ENCODE measurements at places on chromosomes 16 and 17.

DNA sequence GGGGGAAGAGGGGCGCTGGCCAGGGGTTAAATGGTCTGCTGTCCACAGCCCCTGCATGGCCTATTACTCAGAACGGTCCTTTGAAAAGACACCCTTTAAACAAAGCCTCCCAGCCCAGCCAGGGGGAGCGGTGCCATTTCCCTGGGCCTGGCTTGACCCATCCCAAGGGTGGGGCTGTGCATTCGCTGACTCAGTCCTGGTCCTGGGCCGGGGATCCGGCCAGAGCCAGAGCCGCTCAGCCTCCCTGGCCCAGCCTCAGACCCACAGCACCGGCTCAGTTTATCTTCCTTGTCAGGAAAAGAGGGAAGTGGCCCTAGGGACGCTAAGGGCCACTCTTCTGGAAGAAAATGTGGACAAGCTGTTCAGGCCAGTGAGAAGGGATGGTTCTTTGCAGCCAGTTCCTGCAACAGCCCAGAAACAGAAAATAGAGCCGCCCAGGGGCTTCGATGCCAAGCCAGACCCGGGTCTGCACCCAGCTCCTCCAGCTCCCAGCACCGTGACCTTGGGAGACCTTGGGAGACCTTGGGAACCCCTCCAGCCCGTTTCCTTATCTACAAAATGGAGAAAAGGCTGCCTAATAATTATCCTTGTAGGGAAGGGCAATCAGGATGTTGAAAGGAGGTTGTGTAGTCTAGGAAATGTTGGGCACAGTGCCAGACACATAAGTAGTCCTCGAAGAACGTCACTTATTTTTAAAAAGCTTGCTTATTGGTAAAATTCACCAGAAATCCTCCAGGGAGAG, 82.5 kb downstream of the ZDHHC7 start:
- DNase-seq = peak; percentile 49

DNA sequence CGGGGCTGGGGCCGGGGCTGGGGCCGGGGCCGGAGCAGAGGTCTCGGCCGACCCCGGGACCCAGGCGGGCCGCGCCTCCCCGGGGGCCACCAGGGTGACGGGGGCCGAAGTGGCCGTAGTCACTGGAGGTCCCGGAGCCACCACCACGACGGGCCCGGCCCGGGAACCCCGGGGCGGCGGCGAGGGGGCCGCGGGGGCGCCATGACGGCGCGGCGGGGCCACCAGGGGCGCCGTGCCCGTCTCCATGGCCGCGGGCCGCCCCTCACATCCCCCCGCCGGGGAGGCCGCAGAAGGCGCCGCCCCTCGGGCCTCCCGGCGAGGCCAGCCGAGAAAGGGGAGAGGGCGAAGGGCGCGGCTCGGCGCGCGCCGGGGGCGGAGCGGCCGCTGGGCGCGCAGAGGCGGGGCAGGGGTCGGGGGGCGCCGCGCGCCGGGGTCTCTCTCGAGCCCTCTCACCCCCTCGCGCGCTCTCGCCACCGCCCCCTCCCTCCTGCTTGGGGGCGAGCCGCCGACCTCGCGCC, 297 bp downstream of the TBC1D10B start:
- peak; percentile 12 for DNase-seq

GRCh38 chr17:35099908-35100307, 19.8 kb downstream of the RAD51D start:
- DNase-seq = no peak

GRCh38 chr17:44887971-44888954, 11.0 kb downstream of the EFTUD2 start:
- no peak for DNase-seq

DNA sequence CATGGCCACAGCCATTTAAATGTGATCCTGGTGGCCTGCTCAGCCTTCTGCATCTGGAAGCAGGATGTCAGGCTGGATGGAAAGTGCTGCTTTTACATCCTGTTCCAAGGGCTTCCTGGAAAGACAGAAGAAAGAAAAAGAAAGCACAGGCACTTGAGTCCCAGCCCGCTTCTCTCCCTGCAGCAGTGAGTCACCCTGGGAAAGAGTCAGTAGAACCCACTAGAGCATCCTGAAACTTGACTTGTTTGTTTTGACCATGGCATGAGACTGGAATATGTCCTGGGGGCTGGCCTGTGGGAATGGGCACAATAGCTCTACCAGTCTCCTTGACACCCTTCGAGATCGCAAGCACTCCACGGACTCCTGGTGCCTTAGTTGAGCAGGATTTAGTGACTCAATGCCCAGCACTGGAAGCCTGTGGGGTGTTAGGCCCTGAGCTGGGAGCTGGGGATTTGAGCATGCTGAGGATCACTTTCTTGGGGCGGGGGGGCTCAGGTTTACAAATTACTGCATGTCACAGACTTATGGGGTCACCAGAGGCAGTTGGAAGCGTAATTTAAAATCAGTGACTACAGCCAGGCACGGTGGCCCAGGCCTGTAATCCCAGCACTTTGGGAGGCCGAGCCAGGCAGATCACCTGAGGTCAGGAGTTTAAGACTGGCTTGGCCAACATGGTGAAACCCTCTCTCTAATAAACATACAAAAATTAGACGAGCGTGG, 22.1 kb upstream of the GNA13 start:
- DNase-seq = peak; percentile 80

DNA sequence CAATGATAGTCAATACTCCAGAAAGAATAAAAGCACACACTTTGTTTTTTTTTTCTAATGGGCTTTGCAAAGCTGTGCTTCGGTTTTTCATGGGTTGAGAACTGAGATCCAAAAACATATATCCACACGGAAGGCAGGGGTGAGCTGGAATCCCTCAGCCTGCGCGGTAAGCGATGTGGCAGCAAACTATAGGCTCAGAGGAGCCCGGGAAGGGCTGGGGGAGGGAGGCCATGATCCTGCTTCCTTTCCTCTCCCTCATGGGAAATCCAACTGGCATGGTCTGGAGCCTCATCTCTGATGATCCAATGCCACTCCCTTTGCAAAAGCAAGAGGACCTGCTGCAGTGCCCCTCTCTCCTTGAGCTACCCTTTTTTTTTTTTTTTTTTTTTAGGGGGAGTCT, 8.2 kb downstream of the RBFOX3 start:
- no peak for DNase-seq

DNA sequence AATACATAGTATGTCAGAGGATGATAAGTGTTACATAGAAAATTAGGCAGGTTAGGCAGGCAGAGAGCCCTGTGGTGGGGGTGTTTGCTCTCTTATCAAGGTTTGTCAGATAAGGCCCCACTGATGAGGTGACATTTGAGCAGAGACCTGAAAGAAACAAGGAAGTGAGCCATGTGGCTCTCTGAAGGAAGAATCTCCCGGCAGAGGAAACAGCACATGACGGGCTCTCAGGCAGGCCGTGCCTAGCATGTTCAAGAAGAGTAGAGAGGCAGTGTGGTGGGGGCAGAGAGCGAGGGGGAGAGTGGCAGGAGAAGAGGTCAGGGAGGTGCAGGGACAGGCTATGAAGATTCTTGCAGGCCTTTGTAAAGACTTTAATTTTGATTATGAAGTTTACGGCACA, 82.0 kb upstream of the ASIC2 start:
- no peak for DNase-seq

DNA sequence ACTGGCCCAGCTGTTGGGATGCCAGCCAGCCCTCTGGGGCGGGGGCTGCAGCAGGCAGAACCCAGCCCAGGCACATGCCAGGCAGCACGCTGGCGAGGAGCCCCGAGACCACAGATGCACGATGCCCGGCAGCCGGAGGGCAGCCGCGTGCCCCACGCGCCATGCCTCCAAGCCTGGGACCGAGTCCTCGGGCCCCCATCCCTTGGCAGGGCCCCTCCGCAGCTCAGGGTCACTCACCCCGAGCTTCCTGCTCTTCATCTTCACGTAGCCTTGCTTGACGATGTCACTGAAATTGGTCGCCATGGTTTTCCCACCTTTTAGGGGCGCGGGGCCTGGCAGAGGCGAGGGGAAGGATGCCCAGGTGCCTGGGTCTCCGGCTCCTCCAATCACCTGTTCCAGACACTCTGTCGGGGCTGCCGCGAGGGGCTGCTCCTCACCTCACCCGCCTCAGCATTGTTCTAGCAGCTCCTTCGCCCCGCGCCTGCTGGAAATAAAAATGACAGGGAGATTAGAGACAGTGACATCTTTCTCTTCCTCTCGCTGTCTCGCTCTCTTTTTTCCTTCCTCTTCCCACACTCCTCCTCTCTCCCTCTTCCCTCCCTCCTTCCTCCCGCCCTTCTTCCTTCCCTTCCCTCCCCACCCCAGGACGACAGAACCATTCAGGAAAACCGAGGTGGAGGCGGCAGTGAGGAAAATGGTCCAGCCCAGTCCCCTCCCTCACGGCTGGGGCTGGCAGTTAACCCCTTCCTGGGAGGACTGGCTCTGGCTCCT, 6.9 kb downstream of the DOK4 start:
- DNase-seq = peak; percentile 54

DNA sequence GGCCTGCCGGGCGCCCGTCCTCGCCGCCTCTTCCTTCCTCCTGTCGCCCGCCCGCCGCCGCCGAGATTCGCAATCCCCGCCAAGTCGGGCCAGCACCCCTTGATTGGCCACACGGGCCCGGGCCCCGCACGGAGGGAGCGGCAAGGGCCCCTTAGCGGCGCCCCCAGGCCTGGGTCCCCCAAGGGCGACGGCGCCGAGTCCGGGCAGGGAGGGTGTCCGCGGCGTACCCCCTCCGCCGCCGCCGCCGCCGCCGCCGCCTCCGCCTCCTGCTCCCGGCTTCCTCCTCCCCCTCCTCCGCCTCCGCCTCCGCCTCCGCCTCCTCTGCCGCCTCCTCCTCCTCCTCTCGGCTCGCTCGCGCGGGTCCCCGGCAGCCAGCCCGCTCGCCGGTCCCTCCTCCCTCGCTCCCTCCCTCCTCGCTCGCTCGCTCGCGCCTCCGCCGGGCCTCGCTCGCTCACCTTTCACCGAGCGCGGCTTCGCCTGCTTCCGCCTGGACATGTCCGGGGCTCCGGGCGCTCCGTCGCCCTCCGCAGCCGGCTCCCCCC, 561 bp downstream of the ZNF423 start:
- peak; percentile 67 for DNase-seq

- DNase-seq = peak; percentile 78
These were observed 678 bp downstream of the CDR2L start for GRCh38 chr17:74987909-74988711.

DNA sequence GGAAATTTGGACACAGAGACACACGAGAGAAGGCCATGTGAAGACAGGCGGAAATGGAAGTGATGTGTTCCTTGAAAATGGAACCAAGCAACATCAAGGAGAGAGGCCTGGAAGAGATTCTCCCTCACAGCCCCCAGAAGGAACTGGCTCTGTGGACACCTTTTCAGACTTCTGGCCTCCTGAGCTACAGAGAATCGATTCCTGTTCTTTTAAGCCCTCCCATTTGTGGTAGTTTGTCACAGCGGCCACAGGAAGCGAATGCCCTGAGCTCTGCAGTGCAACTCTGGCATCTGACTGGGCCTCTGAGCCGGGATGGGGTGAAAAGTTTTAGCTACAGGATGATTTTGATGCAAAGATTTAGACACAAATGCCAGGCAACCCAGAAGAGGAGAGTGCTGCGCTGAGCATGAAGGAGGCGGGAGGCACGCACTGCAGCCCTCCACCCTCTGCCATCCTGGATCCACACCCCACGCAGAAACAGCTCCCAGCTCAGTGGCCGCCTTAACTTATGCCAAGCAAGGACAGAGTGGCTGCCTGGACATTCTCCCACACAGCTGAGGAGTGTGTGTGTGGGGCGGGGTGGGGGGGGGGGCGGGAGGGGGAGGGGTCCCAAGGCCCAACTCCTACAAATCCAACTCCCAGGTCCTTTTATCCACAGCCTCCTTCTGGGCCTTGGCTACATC, 2.2 kb downstream of the TIMP2 start:
- no peak for DNase-seq

DNA sequence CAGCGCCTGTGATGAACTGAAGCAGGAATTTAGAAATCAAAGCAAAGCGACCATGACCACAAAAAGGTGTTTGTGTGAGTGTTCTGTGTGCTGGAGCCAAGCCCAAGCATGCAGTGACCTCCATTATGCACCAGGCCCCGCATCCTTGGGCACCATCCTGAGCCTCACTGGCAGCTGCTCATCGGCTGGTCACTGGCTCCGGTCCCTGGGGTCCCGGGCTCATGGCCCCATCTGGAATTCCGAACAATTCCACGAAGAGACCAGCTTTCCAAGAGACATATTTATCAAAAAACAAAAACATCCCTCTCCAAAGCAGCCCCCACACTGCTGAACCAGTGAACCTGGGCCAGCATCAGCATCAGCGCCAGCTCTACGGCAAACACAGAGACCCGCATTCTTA, 15.2 kb upstream of the ZNF469 start:
- no peak for DNase-seq

DNA sequence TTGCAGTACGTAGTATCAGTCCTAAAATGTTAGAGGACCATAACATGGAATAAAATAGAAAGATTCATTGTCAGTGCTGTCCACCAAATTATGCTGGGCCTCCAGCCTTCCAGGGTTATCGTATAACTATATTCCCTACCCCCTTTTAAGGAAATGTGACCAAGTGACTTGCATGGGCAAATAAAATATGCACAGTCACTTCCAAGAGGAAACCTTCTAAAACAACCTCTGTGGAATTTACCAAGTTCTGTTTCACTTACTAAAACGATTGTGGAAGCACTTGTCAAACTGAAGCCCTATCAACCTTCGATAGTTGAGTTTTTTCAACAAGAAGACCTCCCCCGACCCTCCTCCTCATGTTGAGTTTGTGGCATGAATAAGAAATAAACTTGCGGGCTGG, 345.4 kb upstream of the C16orf82 start:
- no peak for DNase-seq

DNA sequence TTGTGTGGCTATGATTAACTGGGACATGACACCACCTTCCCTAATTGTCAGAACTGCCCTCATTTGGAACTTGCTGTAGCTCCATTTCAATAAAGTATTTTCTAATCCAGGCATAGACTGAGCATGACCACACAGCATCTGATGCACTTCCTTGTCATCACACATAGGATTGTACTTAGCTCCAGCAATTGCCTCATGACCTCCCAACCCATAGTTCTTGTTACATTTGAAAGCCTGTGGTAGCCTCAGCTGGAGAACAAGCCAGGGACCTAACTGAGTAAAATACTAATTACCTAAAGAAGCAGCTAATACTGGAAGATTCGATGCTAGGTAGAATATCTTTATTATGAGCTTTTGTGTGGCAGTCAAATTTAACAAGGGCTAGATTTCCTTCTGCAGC, 187.3 kb upstream of the KIF2B start:
- no peak for DNase-seq

DNA sequence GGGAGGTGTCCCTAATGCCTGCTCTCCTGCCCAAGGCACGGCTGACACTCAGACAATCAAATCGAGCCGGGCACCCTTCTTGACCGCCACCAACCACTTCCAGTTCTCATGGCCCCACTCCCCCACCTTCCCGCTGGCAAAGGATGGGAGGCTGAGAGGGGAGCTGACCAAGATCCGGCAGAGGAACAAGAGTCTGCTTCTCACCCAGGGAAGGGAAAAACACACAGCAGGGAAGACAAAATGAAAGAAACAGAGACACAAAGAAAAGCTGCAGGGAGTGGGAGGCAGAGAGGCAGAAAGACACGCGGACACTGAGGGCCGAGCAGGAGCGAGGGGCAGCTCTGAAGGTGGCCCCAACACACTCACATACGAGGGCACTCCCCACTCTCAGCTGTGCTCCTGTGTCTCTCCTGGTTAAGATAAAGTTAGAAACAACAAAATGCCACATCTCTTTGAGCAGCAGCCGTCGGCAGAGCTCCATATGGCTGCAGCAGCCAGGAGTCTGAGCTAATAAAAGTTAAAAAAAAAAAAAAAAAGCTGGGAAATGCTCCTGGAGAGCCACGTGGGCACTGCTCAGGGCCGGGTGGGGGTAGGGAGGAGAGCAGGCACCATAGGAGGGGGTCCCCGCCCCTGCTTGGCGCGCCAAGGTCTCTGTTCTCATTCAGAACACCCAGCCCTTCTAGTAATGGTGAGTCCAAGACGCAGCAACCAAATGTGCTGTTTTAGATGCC, 7.4 kb downstream of the LRRC75A start:
- no peak for DNase-seq

GRCh38 chr16:67847064-67847861, at the start of gene CENPT:
Gene CENPT, minus strand, starts transcription at chr16:67847693. Its CDS starts 13,834 bp downstream, at chr16:67833859.
- DNase-seq = peak; percentile 72

All from AG10803 (cell line).